Upper lobe of right lung (tissue), 1 donor: ENCODE measurements at places on chromosomes 16 and 17.

DNA sequence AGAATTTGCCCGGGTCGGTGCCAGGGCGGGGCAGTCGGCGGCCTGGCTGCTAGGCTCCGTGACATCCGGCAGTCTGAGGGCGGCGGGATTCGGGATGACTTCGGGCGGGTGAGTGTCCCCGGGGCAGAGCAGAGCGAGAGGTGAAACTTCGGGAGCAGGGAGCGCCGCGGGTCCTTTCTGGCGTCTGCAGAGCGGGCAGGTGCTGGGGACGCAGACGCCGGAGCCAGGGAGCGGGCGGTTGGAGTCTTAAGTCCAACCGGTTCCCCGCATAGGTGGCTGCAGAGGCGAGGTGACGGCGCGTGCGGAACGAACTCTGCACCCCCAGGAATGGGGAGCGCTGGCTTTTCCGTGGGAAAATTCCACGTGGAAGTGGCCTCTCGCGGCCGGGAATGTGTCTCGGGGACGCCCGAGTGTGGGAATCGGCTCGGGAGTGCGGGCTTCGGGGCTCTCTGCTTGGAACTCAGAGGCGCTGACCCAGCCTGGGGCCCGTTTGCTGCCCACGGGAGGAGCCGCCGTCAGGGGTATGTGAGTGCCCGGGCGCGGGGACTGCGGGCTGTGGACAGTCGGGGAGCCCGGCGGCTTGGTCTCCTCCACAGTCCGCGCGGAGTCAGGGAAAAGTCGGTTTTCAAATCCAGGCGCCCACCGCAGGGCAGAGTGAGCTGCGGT lies at the start of gene B4GALNT2:
B4GALNT2 (plus strand) TSS at position 71 of the 666 bp plus-strand sequence; CDS start at position 95, 24 bp downstream.
- peak; percentile 66 for DNase-seq
- H3K27me3 ChIP-seq, result peaks cover 49% of the 10 kb centered on the region
- H3K27ac ChIP-seq, result no peak within 1 kb of the TSS
- H3K4me3 ChIP-seq, result peak within 1 kb of the TSS; percentile 32
- H3K36me3 ChIP-seq, result no peaks in the 10 kb centered on the region
- peaks cover 9% of the 10 kb centered on the region for H3K4me1 ChIP-seq

GRCh38 chr16:77385481-77385880 lies 49.4 kb downstream of the ADAMTS18 start:
- H3K36me3 ChIP-seq, result no peaks in the 10 kb centered on the region
- H3K4me3 ChIP-seq, result no peak overlapping the region
- H3K4me1 ChIP-seq, result no peaks in the 10 kb centered on the region
- H3K27me3 ChIP-seq, result no peaks in the 10 kb centered on the region

DNA sequence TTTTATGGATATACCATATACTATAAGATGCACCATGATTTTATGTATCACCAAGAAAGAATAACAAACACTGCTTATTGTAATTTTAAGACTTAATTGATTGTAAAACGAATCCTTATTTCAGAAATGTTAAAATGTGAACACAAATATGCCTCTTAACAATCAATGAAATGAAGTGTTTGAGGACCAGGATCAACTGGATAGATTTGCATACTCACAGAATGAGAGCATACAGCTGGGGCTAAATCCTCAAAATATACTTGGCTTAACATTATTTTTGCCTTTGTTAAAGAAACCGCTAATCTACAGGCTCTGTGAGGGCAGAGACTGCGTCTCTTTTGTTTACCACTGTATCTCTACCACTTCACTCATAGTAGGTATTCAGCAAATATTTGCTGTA lies 93.6 kb downstream of the SPACA3 start:
- H3K27ac ChIP-seq, result no peak overlapping the region
- H3K4me3 ChIP-seq, result no peak overlapping the region
- H3K27me3 ChIP-seq, result peaks cover 5% of the 10 kb centered on the region
- no peak for DNase-seq

GRCh38 chr16:25006504-25007056 lies 8.6 kb downstream of the ARHGAP17 start:
- H3K27me3 ChIP-seq, result no peaks in the 10 kb centered on the region
- H3K27ac ChIP-seq, result no peak overlapping the region
- peaks cover 4% of the 10 kb centered on the region for H3K36me3 ChIP-seq

- H3K4me3 ChIP-seq, result no peak overlapping the region
- H3K27me3 ChIP-seq, result no peaks in the 10 kb centered on the region
- peak; percentile 42 for DNase-seq
- H3K27ac ChIP-seq, result no peak overlapping the region
Observed at GRCh38 chr16:72123426-72123825, 29.8 kb downstream of the DHX38 start.

DNA sequence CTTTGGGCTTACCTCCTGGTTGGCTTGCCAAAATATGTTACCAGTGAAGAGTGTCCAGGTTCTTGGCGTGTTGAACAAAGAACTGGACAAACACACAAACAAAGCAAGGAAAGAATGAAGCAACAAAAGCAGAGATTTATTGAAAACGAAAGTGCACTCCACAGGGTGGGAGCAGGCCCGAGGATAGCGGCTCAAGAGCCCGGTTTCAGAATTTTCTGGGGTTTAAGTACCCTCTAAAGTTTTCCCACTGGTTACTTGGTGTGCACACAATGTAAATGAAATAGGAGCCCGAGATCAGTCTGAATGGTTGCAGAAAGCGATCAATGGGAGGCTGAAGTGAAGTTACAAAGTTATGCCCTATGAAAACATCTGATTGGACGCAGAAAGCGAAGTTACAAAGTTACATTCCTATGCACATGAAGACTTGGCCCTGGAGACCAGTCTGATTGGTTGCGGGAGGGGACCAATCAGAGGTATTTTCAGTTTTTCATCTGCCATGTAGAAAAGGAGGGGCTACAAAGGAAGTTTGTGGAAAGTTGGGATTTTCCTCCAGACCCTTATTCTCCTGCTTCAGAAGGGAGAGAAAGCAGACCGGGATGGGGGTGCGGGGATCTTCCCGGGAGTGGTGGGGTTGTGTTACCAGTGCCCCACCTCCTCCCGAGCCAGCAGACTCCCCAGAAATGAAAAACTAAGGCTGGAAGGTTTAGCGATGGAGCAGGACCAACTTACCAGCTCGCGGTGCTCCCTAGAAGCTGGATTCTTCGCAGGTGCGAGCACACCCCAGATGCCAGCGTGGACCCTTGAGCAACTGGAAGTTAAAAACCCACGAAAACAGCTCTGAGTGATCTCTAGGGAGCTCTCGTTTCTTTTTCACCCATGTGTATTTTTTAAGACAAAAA lies at the start of gene SLFN12:
SLFN12 (minus strand) TSS at position 325 of the 899 bp plus-strand sequence. CDS start 9,472 bp downstream, outside the sequence.
- no peak for DNase-seq
- H3K4me3 ChIP-seq, result peak within 1 kb of the TSS; percentile 77
- H3K27me3 ChIP-seq, result no peaks in the 10 kb centered on the region
- H3K27ac ChIP-seq, result peak within 1 kb of the TSS; percentile 92

DNA sequence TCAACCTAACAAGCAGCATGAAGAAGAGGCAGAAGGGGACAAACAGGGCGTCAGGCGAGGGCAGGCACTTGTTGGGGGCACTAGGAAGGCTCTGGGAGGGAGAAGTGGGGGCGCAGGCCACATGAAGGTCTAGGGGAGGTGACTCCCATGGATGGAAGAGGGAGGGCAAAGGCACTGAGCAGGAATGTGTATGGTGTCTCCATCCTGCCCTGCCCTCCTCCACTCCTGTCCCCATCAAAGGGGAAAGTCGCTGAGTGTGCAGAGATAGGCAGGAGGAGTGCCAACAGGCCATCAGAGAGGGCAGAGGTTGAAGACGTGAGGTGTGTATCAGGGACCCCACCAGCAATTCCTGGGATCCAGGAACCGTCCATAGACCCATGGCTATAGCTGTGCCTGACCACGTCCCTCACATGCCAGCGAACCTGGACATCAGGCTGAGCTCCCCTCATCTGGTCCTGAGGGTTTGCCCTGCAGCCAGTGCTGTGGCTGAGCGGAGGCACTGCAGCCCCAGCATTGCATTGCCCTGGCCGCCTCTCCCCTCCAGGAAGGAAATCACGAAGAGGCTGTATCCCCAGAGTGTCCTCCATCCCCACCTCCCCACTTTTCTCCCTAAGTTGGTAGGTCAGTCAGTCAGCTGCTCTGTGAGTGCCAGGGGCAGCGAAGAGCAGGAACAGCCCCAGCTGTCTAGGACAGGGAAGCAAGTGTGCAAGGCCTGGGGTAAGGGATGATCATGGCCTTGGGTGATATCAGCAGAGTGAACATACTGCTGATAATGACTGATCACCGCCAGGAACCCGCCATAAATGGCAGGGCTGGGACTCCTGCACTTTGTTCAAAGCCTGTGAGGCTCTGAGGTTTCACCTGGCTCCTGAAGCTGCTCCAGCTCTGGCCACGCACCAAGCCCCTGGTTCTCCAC lies 6.2 kb upstream of the CYB561 start:
- peaks cover 26% of the 10 kb centered on the region for H3K4me1 ChIP-seq
- no peak for DNase-seq
- H3K27me3 ChIP-seq, result no peaks in the 10 kb centered on the region
- no peaks in the 10 kb centered on the region for H3K36me3 ChIP-seq

GRCh38 chr17:32289471-32290070 lies 23.9 kb downstream of the RHBDL3 start:
- H3K36me3 ChIP-seq, result no peaks in the 10 kb centered on the region
- H3K4me1 ChIP-seq, result no peaks in the 10 kb centered on the region
- H3K27ac ChIP-seq, result no peak overlapping the region
- H3K4me3 ChIP-seq, result no peak overlapping the region

GRCh38 chr16:10655415-10655977 lies 39.2 kb downstream of the TEKT5 start:
- DNase-seq, result no peak
- no peak overlapping the region for H3K4me3 ChIP-seq
- H3K27me3 ChIP-seq, result no peaks in the 10 kb centered on the region
- no peaks in the 10 kb centered on the region for H3K36me3 ChIP-seq
